ENCODE measurements at places on chromosomes 13 and 19.
A peak's percentile ranks its signal among the peaks of the same experiment; 100 is the strongest.

GRCh38 chr13:30705680-30706079, 29.7 kb upstream of the ALOX5AP start:
- no peak for DNase-seq

DNA sequence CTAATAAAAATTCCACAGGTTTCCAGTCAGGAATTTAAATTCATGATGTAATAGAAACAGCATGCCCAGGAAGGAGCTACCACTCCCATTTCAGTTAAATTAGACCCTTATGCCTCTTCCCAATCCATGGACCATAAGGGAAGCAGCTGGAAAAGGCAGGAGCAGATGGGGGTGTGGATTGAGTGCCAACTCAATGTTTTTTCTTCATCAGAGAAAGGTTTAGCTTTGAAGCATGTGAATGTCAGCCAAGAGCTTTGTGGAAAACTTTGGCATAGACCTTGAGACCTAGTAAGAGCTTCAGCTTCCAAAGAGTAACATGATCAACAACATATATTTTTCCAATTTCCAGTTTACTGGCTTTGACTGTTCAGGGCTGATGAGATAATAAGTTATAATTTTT, 2139.9 kb downstream of the PCDH9 start:
- DNase-seq: no peak

GRCh38 chr19:54470991-54471782, 1.9 kb downstream of the CDC42EP5 start:
- DNase-seq: no peak

DNA sequence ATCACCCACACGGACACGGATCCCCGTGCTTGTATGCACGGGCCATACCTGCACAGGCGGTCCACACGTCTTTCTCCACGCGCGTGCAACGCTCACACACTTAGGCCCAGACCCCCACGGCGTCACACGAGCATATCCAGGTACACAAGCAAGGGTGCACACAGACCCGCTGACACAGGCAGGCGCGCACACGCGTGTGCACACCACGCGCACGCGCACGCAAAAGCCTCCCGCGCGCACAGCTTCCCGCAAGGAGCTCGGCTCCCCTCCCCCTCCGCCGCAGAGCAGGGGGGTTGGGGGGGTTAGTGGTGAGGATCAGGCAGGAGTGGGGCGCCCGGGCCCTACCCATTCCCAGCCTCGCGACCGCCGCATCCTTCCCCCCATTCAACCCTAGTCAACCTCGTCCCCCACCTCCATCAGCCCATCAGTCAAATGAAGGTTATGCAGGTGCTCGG, 407 bp downstream of the RAB3A start:
- DNase-seq: peak; percentile 51

DNA sequence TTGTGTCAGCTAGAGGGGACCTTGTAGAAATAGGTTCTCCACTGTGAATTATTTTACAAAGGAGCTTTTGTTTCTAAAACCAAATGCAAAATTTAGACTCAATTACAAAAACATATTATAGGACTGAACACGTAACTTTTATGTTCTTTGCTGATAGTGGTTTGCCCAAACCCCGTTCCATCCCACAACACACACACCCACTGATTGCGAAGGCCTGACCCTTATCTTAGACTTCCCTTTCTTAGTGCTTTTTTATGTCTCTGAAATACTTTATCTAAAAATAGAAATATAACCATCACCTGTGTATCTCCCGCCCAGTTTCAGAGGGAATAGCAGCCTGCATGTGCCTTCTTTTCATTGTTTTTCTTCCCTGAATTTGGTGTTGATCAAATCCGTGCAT, 13.0 kb downstream of the CCNA1 start:
- no peak for DNase-seq

DNA sequence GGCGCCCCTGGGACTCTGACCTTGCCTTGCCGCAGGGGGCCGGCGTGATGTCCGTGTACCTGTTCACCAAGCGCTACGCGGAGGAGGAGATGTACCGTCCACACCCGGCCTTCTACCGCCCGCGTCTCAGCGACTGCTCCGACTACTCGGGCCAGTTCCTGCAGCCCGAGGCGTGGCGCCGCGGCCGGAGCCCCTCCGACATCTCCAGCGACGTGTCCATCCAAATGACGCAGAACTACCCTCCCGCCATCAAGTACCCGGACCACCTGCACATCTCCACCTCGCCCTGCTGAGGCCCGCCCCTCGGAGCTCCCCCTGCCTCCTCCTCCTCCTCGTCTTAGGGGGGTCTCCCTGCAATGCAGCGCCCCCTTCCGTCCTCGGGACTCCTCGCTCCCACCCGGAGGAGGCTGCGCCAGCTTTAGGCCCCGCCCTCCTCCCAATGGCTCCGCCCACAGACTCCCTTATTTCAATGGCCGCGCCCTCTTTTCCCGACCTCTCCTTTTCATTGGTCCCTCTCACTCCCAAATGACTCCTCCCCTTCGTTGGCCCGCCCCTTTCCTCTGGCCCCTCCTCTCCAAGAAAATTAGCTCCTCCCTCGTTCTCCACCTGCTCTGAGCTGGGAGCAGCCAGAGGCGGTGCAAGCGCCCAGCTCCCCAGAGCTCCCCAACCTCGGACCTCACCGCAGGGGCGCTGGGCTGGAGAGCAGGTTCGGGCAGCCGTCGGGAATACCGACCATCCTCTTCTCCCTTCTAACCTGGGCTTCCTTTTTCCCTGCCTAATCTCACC, 20.5 kb upstream of the CACNG8 start:
- DNase-seq: no peak

Data from CD4-positive, alpha-beta T cell treated with Interleukin-1 beta for 1 hour (primary cell).